ENCODE measurements at places on chromosomes 7 and 10.

DNA sequence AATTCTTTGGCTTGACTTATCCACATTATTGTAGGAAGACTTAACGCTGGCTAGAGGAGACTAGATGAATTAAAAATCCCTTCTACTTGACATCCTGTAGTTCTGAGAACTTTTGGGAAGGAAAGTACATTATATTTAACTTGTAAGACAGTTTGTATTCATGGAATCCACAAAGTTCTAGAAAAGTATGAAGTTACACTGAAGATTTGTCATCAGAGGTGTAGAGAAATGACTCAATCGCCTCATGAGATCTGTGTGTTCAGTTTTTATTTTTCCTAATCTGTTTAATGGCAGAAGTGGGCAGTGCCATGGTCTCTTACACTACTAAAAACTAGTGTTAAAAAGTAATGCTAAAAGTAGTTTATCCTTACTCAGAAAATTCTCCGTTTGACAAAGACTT lies 89.1 kb upstream of the SMIM30 start:
- no peak for DNase-seq

DNA sequence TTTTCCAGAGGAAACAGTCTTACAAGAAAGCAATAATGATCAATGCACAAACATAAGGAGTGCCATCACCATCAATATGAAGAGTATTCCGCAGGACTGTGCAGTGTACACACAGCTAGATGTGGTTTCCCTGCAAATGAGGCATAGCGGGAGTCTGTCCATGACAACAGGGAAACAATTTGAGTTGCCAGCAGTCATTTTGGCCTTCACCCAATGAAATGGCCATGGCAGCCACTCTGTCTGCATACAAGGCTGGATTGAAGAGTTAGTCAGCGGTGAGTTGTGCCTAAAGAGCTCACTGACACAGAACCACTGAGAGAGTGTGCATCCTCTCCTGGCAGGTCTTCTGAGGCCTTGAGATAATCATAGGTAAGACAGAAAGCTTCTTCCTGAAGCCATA lies 303.3 kb downstream of the IPMK start:
- DNase-seq = no peak

DNA sequence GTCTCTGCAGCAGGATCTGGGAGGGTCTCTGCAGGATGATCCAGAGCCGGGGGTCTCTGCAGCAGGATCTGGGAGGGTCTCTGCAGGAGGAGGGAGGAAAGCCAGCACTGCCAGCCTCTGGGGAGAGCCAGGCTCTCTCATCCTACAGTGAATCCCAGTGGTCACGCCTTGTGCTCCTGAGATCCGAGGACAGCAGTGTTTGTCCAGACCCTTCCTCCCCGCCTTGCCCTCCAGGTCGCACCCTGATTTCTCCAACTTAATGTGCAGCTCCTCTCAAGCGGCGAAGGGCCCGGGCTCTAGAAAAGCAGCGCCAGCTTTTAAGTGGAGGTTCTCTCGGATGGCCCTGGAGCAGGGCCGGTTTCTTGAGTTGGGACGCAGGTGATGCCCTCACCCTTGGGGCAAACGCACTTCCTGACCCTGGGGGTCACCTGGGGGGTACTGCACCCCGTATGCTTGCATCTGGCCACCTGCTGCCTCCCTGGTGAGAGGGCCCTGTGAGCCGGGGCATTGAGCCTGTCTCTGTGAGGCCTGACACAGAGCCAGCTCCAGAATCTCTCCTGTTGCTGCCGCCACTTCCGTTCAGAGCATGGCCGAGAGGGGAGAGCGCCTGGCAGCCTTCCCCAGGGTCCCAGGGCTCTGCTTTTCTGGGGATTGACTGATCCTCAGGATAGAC lies 111.6 kb downstream of the ACTR3B start:
- DNase-seq = no peak

- DNase-seq = peak; percentile 59
Observed at GRCh38 chr10:89332123-89332633, 4.4 kb downstream of the IFIT3 start.

- no peak for DNase-seq
Observed at GRCh38 chr10:44931621-44932516, 20.7 kb downstream of the TMEM72 start.

DNA sequence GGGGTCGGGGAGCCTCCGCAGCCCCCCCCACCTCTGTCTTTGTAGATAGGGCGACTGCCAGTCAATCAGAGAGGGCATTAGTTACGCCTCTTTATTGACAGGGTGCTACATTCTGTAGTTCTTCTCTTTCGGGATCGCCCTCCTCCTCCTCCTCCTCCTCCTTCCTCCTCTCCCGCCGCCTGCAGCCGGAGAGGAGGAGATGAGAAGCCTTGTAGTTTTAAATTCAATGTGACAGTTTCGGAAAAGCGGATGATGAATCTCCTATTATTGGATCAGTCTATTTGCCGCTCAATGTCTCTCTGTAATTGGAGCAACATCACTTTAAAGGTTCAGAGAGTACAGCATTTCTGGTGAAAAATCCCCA lies 587 bp upstream of the UNCX start:
- DNase-seq = no peak

GRCh38 chr7:112422842-112423496 lies 27.3 kb upstream of the IFRD1 start:
- DNase-seq = peak; percentile 60

DNA sequence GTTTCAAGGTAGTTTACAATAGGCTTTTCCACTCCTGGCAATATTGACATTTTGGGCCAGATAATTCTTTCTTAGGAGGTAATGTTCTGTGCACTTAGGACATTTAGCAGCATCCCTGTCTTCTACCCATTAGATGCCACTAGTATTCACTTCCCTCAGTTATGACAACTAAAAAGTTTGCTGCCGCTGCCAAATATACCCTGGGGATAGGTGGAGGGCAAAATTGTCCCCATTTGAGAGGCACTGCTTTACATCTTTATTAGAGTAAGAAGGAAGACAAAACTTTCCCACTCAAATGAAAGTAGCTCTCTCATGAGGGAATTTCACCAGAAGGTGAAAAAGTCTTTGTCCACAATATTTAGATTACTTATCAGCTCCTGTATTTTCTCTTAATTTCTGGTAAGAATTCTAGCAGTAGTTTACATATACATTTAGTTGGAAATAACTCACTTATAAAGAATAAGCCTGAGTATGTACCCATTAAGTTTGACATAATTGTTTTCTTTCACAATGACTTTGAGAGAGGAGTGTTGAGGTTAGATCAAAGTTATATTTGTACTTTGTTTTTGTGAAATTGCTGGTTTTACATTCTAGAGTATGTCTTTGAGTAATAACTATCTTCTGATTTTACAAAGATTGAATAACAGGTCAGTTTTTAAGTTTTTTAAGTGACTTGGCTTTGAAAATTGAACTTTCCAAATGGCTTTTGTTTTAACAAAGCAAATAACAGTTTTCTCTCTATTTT lies 46.0 kb downstream of the HELLS start:
- DNase-seq = no peak

DNA sequence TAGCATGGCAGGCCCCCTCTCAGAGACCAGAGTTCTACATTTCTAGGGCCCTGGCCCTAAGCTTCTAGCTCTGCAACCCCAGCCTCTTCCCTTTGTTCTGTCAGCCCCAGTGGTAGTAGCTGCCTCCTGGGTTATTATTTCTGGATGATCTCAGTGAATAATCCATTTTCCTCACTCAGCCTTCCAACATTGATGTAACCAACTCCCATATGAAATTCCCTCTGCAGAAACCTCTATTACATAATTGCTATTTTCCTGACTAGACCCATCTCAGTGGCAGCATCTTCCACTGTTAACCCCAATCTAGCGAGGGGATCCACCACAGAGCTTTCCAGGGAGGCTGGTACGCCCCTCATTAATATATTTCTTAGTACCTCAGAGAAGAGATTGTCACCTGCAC lies 49.8 kb downstream of the FHIP2A start:
- DNase-seq = no peak

GRCh38 chr10:37733822-37734221 lies 123.6 kb downstream of the ZNF248 start:
- no peak for DNase-seq

GRCh38 chr10:100579261-100580090 lies 43.7 kb downstream of the HIF1AN start:
- DNase-seq = peak; percentile 64

- no peak for DNase-seq
Observed at GRCh38 chr10:122347170-122347841, 27.2 kb upstream of the PLEKHA1 start.

DNA sequence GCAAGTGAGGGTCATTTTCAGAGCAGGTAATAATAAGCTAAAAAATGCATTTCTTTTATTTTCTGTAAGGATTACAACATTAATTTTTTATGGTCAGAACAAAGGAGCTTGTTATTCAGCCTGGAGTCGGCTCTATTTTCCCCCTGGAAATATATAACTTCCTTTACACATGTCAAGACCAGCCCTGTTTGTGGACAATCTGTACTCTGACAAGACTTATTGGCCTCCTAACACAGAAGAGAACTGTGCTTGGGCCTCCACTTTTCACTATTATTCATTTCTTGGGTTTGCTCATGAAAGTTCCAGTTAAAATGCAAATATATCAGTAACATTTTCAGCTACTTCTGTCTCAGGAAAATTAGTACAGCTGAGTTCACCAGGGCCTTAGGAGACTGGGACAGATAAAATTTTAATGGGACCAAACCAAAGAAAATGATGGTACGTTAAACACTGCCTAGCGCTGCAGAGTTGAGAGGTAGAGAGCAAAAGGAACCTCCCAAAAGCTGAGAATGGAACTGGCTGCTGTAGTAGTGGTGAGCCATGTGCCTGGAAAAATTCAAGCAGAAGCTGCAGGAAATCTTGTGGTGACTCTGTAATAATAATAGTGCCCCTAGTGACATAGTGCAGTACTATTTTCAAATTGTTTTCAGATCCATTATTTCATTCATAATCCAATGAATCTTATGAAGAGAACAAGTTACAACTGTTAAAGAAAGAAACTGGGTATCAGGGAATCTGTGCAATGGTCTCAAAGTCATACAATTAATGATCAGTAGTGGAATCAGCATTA lies 227.2 kb upstream of the KIAA1217 start:
- DNase-seq = no peak

- DNase-seq = peak; percentile 50
Observed at GRCh38 chr7:147878912-147879661, 711.5 kb upstream of the C7orf33 start.

- no peak for DNase-seq
Observed at GRCh38 chr10:81127931-81128330, 590.2 kb downstream of the SH2D4B start.

DNA sequence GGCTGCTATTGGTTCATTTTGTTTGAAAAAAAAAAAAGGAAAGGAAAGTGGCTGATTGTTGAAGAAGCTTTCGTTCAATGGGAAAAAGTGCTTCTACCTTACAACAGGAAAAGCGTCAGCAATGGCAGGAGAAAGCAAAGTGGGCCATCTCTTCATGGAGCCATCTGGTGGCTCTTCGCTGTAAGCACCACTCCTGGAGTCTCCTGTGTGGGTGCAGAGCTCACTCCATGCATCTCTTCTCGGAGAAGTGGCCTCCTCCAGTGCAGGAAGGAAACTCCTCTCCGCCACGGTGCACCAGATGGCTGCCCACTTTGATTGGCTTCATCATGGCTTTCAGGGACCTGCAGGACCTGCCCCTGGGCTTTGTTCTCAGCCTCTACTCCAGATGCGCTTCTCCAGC lies 250.9 kb downstream of the PTEN start:
- DNase-seq = peak; percentile 80

- no peak for DNase-seq
Observed at GRCh38 chr10:5045095-5045494, 41.4 kb upstream of the AKR1C2 start.

GRCh38 chr10:129033790-129034272 lies 433.2 kb upstream of the MGMT start:
- no peak for DNase-seq

DNA sequence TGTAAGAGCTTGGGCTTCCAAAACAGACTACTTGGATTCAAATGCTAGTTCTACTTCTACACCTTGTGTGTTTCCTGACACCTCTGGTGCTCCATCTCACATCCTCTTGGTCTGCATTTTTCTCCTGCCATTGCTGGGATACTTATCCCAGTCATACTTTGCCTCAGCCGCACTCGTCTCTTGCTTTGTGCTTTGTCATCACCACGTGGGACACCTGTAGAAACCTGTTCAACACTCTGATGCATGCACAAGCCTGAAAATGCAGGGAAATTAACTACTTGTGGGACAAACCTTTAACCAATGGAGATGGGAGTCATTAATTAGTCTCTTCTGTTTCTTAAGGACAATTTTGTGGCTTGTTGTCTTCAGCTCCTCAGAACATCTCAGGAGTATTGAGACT lies 94.2 kb upstream of the PHYHIPL start:
- DNase-seq = no peak

GRCh38 chr7:79340212-79340611 lies 113.3 kb downstream of the MAGI2 start:
- DNase-seq = no peak

GRCh38 chr7:148706368-148706767 lies 7.7 kb downstream of the CUL1 start:
- no peak for DNase-seq

- no peak for DNase-seq
Observed at GRCh38 chr10:109784236-109784635, 139.1 kb downstream of the XPNPEP1 start.

GRCh38 chr7:1298931-1299885 lies 66.5 kb downstream of the UNCX start:
- no peak for DNase-seq

GRCh38 chr7:73893342-73894101 lies 32.6 kb downstream of the TMEM270 start:
- peak; percentile 30 for DNase-seq

GRCh38 chr10:29618341-29619171 lies 16.2 kb downstream of the SVIL start:
- no peak for DNase-seq

DNA sequence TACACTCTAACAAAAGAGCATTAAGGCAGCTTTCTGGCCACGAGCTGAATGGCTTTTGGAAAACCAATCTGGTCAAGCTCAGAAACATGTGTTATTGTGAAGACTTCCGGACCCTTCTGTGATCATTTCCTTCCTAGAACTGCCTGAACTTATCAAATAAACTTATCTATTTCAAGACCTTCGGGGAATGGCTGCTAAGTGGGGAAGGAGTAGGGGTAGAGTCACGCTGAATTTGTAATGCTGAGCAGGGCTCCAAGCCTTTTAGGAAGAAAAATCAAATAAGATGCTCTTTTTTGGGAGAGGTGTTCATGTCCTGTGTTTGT lies 56.6 kb downstream of the PAPSS2 start:
- DNase-seq = no peak

DNA sequence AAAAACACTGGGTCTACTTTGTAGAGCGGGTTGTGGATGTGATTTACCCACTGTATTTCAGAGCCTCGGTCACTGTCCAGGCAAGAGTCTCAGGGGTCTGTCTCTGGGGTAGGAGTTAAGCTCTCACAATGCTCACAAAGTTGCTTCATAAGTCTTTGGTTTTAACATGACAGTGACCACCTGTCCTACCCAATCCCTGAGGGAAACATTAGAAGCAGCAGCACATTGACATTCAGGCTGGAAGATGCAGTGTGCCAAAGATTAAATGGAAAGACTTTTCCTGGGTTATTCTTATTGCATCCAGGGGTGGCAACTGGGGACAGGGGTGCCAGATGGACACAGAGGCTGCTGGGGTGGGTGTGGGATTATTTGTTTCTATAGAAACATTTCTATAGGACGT lies 330.0 kb downstream of the RNLS start:
- no peak for DNase-seq

All from suppressor macrophage (primary cell).